ENCODE measurements at places on chromosomes 16 and 17.

- no peak for DNase-seq
These were observed 9.1 kb downstream of the FHOD1 start for GRCh38 chr16:67238278-67238575.

DNA sequence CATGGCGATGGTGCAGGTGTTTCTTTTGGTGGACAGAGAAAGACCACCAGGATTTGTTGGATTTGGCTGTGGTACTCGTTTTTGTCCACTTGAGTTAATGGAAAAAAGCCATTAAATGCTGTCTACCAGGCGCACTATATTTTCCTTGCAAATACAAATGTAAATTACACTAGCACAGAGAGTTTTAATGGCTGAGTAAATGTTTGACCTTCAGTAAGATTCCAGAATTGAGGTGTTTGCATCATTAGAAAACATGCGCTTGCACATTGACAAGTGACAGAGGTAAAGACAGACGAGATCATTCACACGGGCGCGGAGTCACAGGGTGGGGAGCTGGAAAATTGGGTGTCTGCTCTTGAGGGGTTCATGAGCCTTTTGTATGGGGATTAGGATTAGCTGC lies 53.5 kb upstream of the AKTIP start:
- no peak for DNase-seq

DNA sequence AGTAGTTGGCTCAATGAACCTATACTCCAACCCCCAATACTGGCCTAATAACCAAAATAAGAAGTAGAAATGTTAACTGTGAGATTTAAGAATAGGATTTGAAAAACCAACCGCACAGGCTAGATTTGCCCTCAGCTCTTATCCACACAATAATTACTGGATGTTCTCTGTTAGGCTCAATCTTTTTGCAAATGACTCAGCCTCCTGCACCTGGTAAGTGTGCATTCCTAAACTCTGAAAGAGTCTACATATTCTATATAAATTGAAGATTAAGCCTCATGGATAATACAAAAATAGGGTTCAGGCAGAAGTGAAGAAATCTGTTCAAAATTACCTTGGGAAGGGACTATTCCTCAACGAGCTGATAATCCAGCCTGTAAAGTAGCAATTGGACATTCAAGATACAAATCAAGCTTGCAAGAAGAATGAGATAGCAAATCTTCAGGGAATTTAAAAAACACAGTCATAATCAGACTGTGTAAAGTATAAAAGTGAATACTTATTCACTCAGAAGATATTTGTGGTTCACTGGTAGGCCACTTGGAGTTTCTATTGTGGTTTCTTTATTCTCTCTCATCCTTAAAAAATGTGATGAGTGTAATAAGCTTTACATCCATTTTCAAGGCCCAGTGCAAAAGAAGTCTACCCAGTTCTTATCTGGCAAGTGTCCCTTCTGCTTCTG lies 931.9 kb upstream of the SOX9 start:
- DNase-seq = no peak

DNA sequence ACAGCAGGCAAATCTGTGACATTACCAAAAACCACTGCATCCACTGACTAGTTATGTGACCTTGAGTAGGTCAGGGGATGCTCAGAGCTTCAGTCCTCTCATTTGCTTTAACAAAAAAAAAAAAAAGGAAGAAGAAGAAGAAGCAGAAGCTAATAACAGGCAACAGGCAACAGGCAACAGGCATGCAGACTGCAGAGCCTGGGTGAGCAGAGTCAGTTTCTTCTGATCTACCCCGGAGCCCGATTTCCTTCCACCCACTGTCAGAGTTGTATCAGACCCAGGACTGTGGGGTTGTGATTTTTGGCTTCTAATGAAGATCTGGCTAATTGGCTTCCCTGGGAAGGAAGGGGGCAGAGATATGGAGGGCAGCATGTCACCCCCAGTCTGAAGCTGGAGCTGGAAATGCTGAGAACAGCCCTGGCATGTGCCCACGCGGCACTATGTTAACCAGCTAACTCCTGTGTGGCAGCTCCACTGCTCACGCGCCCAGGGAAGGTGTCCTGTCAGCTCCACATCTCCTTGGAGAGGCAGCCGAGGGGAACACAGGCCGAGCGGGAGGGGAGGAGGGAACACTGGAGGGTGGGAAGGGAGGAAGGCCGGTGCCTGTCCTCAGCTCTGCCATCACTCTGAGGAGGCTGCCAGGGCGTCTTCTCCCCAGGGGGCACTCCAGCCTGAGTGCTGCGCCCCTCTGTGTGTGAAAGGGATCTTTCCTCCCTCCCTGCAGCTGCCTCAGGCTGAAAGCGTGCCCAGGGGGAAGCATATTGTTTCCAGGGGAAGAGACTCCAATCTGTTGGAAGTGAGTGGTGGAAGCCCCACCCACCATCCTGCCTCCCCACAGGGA lies 17.6 kb downstream of the SRCIN1 start:
- DNase-seq = no peak

GRCh38 chr17:48527547-48527932 lies 3.3 kb downstream of the HOXB1 start:
- DNase-seq = no peak

GRCh38 chr17:50133028-50133768 lies 3.2 kb upstream of the SAMD14 start:
- DNase-seq = no peak

DNA sequence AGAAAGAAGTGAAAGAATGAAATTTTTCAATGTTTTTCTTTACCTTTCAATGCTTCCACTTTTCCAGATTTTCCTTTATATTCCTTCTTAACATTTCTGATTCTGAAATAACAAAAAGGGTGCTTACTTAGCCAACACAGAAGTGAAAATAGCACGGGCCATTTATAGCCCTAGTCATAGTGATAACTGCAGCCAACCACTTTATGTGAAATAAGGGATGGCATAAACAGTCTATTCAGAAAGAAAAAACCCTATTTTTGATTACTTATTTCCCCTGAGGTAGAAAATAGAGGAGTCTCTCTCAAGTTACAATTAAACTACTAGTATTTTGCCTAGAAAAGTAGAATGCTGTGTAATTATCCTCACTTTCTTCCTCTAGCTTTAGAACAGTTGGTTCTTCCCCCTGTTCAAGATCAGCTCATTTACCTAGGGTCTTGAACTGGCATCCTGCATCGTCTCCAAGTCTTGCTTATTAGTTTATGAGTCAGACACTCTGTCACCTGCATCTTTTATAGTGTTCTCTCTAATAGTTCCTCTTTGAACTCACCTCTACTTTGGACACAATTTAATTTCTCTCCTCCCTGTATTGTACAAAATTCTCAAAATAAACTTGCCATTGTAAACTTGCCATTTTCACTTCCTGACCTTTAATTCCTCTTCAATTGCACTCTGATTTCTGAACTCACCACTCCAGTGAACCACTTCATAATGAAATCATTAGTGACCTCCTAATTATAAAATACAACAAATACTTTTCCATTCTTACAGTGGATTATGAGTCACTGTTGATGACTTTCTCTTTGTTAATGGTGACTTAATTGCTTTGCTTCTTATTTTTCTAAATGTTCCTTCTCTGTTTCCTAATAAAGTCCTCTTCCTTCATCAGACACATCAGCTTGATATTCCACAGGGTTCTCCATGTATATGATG lies 23.6 kb downstream of the ABCA6 start:
- DNase-seq = no peak

GRCh38 chr16:74201576-74201975 lies 95.0 kb upstream of the PSMD7 start:
- DNase-seq = no peak

GRCh38 chr17:32341857-32342602 lies at the start of gene C17orf75:
C17orf75 (minus strand) TSS chr17:32342173; CDS start chr17:32342139, 34 bp downstream.
- DNase-seq = peak; percentile 72

DNA sequence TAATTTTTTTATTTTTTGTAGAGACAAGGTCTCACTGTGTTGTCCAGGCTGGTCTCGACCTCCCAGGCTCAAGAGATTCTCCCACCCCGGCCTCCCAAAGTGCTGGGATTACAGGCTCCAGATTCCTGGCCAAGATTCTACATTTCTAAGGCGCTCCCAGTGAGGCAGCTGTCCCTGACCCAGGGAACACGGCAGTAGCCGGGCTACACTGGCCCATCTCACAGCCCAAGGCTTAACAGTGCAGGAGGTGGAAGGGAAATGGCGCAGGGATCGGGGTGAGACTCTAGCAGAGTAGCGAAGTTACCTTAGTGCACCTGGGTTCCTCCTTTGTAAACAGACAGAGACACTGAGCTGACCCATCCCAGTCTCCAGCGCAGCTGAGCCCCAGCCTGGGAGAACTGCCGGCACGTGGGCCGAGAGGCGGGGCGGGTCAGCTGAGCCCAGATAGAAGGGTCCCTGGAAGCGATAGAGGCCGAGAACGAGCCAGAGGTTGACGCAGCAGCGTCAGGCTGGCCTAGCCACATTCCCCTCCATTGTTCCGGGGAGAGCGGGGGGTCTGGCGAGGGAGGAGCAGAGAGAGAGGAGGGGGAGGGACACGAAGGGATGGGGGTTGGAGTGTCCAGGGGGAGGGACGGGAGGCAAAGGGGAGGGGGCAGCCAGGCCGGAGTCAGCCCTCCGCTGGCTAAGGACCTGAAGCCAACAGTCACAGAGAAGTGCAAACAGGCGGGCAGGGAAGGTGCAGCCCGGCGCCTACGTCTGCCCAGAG lies 2.5 kb downstream of the CARHSP1 start:
- no peak for DNase-seq

- DNase-seq = no peak
These were observed 3.7 kb upstream of the SEC14L1 start for GRCh38 chr17:77137111-77137510.

- DNase-seq = no peak
These were observed 79.3 kb downstream of the PRKCB start for GRCh38 chr16:23914946-23915530.
